Activated T-cell treated with anti-CD3 and anti-CD28 coated beads, Interleukin-2, amount 50 U/mL, for 1 hour (primary cell): ENCODE measurements at places on chromosomes 6 and 20.

GRCh38 chr6:106538145-106538544 is 91.2 kb downstream of the RTN4IP1 start:
- no peak for DNase-seq

GRCh38 chr6:129124347-129124746 is 241.4 kb downstream of the LAMA2 start:
- DNase-seq, result no peak

DNA sequence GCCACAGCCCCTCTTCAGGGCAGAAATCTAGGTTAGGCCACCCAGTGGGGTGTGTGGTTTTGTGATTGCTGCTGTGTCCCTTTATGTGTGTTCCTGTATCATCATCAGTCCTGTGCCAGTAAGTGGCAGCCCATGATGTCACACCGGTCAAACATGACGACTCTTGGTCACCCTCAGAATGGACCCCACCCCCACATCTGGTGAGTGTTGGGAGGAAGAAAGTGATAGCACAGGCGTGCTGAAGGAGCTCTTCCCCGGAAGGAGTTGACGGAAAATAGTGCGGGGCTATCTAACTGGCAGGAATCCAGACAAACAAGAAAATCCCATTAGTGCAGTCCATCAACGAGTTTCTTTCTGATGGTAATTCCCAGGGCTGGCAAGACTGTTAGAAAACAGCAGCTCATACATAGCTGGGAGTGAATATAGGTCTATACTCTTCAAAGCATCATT is 33.4 kb upstream of the IL17A start:
- no peak for DNase-seq

DNA sequence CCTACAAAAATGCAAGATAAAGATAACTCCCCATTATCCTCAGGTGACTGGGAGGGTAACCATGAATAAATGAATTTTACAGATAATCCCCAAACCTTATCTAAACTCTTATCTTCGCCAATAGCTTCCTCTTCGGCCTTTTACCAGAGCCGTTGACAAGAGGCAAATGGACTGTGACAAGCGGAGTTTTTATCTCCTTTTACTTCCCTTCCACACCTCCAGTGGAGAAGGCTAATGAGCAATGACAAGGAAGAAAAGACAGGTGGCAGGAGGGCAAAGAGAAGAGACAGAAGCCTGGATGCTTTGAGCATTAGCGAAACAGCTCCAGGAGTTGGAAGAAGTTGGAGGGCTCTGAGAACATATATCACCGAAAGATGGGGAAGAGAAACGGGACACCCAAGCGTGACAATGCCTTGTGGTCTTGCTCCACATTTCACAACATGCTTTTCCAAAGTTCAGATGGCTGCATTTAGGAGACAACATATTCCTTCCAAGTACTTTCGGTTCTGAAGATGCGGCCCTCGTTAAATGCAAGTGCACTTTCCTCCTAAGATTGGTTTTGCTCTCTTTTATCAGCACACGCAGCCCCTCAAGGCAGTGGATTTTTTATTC is 69.2 kb downstream of the PRDM1 start:
- no peak for DNase-seq

- DNase-seq, result no peak
Measured at GRCh38 chr20:24379484-24379927, 89.9 kb upstream of the SYNDIG1 start.

- no peak for DNase-seq
Measured at GRCh38 chr6:43024436-43024835, 3.0 kb downstream of the RRP36 start.

GRCh38 chr6:42010185-42010891 is 40.0 kb upstream of the TAF8 start:
- no peak for DNase-seq

GRCh38 chr6:10391299-10391630 is 23.6 kb downstream of the TFAP2A start:
- no peak for DNase-seq

- DNase-seq, result no peak
Measured at GRCh38 chr20:23048283-23049200, 930 bp downstream of the THBD start.

- DNase-seq, result no peak
Measured at GRCh38 chr6:25302677-25303128, 23.5 kb downstream of the CARMIL1 start.

DNA sequence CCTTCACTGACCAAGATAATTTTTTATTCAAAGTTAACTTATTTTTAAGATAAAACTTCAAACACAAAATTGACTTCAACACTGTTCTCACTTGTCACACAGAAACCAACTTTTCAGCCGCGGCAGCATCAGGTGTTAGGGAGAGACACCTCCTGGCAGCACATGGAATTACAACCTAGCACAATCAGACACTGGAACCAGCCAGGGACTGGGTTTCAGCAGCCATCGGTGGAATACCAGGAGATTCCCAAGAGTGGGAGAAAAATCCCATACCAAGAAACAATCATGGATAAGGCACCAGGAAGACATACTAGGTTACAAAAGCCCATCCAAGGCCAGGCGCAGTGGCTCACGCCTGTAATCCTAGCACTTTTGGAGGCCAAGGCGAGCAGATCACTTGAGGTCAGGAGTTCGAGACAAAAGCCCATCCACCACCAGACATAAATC is 70.0 kb downstream of the SNX5 start:
- peak; percentile 56 for DNase-seq

- DNase-seq, result no peak
Measured at GRCh38 chr6:33704215-33705066, 7.1 kb downstream of the UQCC2 start.

- no peak for DNase-seq
Measured at GRCh38 chr20:50416269-50417022, 93.7 kb upstream of the PTPN1 start.

DNA sequence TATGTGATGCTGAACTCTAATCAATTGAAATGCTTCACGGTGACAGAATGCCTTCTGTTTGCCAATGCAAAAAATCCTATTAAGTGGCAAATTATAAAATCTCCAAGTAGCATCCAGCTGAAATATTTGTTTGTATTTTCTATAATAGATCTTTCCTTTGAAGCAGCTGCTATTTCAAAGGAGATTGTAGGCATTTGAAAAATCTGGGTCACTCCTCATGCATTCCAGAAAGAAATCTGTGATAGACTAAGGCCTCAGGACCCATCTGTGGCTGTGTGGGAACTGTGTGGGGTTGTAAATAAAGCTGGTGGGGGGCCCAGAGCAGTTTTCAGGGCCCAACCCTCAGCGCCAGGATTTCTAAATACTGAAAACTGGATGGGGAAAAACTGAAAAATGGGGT is 216.9 kb upstream of the ARG1 start:
- no peak for DNase-seq

DNA sequence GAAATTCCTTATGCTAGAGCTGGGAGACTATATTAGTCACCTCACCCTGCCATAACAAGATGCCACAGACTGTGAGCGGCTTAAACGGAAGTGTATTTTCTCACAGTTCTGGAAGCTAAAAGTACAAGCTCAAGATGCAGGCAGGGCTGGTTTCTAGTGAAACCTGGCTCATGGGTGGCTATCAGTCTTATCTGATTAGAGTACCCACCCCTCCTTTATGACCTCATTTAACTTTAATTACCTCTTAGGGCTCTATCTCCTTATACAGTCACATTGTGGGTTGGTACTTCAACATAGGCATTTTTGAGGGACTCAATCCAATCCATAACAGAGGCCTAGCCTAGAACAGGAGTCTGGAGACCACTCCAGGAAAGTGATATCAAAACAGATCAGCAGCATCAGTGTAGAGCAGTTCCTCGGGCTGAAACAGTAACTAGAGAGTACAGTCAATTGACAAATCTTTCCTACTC is 2.3 kb upstream of the SNRNP48 start:
- no peak for DNase-seq

GRCh38 chr20:1871807-1872458 is 23.3 kb upstream of the SIRPA start:
- DNase-seq, result no peak

GRCh38 chr6:6916598-6916997 is 191.2 kb upstream of the RREB1 start:
- no peak for DNase-seq

- no peak for DNase-seq
Measured at GRCh38 chr6:7649037-7649810, 59.2 kb downstream of the SNRNP48 start.

- no peak for DNase-seq
Measured at GRCh38 chr6:139473231-139473701, 98.8 kb upstream of the CITED2 start.

GRCh38 chr6:88566746-88567534 is 396.5 kb downstream of the RNGTT start:
- no peak for DNase-seq

DNA sequence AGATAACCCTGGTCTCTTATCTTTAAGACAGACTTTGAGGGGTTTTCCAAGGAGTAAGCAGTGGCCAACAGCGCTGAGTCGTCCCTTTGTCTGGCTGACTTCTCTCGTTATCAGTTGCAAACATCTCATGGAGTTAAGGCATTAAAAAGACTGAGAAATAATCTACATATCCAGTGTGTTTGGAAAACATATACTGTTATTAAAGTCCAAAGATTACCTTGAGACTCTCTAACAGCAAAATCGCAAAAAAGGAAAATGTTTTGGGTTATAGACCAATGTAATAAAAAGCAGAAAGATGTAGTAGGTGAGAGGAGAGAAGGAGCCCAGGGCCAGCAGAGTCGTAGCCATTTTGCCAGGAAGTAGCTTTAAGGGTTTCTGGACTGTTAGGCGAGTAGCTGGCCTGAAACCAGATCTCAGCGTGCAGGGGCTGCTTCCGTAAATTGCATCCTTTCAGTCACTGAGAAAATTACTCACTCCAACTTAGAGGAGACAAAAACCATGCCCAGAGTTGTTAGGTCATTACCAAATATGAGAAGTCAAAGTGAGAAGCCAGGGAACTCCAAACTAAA is 24.6 kb downstream of the MYLK4 start:
- DNase-seq, result no peak

DNA sequence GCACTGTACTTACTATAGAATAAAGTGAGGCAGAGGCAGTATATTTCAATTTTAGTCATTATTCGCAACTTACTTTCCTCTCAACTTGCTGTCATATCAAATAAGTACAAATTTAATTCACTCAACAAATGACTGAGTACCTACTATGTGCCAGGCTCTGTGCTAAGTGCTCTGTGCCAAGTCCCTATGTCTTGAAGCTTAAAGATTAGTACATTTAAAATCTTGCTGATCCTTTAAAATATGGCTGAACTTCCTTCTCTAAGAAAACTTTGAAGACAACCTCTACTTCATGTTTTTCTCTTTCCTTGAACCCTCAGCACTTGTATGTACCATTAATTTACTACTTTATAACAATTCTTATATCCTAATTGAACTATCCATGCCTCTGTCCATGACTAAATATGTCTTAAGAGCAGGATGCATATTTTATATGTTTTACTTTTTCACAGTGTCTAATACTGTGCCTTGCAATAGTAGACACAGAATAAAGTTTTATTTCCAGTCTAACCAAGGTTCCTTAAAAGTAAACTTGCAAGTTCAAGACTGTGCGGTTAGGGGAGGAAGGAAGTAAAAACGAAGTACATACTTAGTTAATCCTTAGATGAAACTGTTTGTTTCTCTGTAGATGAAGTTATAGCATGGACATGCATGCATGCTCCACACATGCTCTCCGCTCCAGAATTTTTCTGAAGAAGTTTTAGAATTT is 10.0 kb upstream of the LATS1 start:
- no peak for DNase-seq

DNA sequence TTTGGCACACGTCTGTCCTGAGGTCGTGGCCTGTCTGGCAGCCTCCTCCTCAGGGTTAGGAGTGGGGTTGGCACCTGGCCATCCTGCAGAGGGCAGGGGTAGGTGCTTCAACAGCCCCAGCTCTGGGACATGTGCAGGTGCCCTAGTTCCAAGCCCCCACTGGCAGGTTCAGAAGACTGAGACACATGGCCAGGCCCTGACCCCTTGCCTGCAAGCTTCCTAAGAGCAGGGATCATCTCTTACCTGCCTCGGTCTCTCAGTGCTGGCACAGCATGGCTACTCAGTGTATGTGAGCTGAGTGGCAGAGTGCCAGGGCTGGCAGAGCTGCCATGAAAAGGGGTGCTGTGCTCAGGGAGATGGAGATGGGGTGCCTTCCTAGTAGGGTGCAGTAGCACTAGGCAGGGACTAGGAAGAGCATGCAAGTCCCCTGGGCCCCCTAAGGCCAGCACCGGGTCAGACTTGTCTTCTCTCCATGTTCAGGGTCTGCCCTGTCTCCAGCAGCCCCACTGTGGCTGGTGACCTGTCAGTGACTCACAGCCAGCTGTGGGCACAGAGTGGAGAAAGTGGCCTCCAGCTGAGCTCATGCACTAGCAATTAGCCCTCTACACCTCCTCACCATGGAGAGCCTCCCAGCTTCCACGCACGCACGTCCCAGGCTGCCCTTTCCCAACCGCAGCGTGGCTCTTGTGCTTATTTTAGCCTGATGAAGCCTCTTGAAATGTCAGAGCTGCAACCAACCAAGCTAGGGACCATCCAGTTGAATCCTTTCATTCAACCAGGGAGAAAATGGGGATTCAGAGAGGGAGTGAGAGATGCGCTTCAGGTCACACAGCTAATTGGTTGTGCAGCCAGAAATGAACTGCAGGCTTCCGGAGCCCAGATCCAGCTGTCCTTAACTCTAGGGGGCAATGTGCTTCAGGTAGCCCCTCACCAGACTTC is 116.6 kb downstream of the MRPL14 start:
- no peak for DNase-seq

GRCh38 chr6:143570147-143570853 is 58.8 kb upstream of the FUCA2 start:
- no peak for DNase-seq

- no peak for DNase-seq
Measured at GRCh38 chr20:47676219-47676721, 109.0 kb downstream of the SULF2 start.

- DNase-seq, result no peak
Measured at GRCh38 chr6:13611715-13612114, 3.4 kb upstream of the NOL7 start.

DNA sequence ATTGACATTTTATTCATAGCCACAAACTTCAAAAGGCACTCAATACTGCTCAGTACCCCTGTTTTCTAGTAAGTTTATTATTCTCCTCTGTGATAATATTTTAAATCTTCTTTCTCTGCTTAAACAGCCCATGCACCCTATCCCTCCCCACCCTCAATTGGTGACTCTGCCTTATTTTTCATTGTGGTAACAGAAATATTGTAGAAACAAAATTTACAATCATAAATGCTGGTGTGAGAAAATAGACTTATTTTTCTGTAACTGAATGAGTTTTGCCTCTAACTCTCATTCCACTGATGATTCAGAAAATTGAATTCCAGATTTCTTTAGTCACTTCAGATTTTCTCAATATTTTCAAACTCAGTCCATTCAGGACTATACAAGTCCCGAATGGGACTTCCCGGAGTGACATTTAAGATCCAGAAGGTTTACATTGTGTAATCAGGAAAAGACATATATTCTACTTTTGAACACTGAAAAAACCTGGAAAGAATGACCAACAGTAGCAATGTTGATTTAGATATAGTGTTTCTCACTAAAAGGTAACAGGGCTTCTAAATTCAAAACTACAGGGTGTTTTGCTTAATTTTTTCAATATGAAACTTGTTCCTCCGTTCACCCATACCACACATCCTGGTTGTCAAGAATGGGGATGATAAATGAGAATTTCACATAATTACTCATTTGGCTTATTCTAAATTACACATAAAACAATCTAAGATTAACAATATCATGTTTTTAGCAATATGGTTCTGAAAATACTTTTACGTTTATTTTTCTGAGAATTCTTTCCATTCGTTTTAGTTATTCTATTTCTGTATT is 34.8 kb upstream of the UST start:
- no peak for DNase-seq

GRCh38 chr6:16337295-16337975 is 99.0 kb downstream of the GMPR start:
- DNase-seq, result no peak
